CD4-positive, alpha-beta T cell (primary cell): ENCODE measurements at places on chromosomes 12 and 14.

DNA sequence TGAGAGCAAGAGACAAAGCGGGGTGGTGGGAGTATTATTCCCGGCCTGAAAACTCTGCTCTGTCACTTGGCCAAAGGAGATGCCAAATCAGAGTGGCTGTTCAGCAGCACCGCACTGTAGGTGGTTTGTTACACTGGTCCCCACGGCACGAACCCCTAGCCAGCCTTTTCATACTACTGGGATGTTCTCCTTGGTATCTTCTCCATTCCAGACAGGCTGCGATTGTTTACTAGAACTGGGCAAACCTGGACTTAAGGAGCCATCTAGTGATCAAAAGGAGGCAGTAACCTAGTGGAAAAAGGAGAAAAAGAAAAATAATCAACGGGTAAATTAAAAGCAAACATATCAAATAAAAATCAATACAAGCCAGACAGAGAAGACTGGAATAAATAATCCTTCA is 58.9 kb upstream of the TMTC2 start:
- no peak for DNase-seq

DNA sequence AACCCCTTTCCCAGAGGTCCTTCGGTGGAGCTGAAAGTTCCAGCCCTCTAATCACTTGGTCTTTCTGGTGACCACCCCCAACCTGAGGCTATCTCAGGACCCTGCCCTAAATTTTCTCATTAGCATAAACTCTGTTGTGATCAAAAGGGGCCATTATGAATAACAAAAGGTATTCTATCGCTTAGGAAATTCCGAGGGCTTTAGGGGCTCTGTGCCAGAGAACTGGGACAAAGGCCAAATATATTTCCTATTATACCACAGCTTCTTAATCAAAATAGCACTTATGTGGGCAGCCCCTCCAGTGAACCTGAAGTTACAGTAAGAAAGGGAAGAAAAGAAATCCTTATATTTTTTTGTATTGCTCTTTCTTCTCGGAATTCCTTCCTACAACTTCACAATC is 125.3 kb upstream of the NPAS3 start:
- no peak for DNase-seq

DNA sequence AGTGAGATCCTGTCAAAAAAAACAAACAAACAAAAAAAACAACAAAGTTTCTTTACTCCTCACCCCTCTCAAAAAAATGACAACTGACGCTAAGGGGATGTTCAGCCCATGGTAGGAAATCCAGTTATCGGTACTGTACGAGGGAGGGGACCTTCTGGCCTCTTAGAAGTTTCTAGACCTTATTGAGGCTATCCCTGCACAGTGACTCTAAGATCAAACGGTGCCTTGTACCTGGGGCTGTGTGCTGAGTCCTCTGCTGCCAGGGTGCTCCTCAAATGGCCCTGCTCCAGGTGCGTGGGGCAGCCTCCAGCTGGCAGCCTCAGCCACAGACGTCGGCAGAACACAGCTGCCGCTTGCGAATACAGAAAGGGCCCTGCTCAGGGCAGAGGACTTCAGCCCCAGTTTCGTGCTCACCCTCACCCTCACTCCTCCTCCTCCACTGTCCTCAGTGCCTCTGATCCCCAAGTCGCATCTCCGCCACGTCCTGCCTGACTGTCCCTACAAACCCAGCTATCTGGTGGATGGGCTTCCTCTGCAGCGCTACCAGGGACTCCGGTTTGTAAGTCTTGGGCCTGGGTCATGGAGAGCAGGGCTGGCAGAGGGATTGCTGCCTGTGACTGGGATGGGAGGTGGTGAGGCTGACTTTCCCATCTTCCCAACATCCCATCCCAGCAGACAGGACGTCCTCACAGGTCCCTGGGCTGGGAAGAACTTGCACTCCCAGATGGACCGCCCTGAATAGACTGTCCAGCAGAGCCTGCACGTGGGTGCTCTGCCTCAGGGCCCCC is 90.9 kb downstream of the B4GALNT3 start:
- no peak for DNase-seq

DNA sequence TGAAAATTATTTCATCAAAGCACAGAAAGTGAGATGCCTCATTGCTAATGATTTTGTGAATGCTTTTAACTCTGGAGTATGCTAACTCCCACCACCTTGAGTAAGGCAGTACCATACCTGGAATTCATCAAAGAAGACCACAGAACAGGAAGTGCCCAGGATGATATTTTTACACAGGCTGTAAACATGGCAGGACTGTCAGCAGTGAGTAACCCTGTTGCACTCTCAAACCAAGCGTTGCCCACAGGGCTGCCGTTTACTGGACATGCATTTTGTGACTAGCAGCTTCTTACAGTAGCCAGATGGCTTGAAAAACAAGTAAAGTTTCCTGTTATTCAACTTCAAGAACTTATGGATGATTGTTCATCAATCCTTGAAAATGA is 42.4 kb downstream of the RALGAPA1 start:
- DNase-seq = no peak

DNA sequence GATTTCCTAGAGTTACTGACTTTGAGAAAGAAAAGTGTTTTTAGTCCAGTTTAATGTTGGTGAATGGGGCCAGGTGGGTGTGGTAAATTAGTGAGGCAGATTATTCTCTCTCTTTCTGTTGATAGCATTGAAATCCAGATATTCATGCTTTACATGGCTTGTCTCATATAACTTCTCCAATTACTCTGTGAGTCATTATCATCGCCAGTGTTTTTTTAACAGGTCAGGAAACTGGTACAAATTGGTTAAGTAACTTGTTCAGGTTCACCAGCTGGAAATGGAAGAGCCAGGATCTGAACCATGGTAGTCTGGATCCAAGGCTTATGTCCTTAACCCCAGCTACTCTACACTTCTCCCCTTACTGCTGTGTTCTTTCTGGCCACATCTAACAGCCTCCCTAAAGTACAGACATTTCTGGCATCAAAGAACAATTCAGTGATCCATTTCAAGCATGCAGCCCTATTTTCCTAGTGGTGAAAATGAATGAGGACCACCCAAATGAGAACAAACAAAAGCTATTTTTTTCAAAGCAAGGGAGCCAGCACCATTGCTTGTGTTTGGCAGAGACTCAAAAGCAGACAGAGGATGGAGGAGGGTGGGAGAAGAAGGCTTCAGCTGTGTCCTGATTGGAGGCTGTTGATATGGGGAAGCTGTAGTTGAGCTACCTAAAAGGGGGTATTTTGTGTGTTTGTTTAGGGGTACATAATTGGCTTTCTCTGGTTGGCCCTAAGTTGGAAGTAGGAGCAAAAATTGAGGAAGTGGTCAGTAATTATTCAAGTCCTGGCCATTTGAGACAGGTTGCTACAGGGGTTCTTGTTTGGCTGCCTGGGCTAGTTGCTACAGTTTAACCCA is 1.7 kb downstream of the IRAK3 start:
- DNase-seq = no peak

DNA sequence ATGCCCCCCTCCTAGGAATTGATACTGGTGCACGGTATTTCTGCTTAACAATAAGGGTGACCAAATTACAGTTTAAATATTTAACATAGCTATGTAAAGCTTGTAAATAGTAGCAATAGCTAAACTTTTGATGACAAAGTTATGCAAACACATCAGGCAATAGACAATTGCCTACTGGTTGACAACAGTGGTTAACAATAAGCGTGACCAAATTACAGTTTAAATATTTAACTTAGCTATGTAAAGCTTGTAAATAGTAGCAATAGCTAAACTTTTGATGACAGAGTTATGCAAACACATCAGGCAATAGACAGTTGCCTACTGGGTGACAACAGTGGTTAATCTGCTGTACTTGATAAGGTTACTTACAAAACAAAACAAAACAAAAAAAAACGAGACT is 886.5 kb upstream of the FLRT2 start:
- DNase-seq = no peak

DNA sequence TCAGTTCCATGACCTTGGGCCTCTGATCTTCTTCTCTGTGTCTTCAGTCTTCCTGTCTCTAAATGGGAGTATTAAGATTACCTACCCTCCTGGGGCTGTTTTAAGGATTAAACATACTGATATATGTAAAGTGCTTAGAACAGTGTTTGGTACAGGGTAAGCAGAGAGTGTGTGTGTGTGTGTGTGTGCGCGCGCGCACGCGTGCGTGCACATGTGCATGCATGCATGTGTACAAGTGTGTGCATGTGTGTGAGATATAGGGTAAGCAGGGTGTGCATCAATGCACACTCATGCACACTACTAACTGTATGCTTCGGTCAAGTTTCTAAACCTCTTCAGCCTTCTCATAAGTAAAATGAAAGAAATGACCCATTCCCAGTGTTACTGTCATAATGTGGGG is 196.6 kb downstream of the NTF3 start:
- no peak for DNase-seq

- DNase-seq = no peak
Observed at GRCh38 chr12:6923851-6924250, 3.9 kb upstream of the ATN1 start.

DNA sequence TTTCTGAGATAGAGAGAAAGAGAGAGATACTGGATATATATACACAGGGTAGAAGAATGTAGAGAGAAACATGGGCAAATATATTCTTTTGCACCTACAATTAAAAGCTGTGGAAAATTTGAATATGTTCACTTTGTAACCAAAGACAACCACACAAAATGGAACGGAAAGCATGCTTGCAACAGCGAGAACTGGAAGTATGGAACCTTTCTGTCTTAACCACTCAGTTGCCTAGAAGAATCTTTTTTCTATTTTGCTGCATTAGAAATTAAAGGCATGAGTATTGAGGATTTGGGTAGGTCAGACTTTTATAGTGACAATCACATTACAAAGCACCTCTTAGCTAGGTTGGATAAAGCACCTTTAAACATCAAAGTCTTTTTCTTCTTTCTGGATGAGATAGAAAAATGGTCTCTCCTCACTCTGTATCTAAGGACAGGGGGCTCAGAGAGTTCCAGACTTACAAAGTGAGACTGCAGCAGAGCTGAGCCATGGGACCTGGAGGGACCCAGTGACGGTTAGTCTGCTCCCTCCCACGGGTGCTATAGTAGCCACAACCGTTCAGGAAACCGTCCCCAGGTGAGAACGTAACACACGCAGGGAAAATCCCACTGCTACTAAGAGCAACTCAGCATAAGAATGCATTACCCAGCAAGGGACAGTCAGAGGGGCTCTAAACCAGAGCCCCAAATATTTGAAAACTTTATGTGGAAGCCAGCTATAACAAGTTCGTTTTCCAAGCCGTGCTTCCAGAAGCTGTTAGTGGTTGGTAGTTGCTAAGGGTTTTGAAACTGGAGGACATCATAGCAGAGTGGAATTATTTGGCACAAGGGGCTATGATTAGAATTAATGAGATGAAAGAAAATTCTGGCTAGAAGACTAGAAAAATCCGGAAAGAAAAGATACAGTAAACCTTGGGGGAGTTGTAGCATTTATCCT is 97.1 kb downstream of the DAD1 start:
- DNase-seq = no peak

DNA sequence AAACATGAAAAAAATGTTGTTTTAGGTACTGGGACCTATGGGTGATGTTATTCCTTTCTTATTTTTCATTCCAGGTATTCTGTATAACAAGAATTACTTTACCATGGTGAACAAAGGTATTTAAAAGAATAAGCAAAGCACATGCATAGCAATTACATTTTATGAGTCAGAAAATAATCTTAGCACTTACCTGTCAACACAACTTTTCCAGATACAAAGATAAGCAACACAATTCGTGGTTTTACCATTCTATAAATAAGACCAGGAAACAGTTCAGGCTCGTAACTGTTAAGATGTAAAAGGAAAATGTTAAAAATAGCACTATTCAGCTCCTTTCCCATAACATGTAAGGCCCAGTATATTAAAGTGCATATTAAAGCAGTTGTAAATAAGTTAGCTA is 12.3 kb upstream of the ATG14 start:
- DNase-seq = no peak

- no peak for DNase-seq
Observed at GRCh38 chr12:22034709-22035506, 11.1 kb upstream of the CMAS start.

DNA sequence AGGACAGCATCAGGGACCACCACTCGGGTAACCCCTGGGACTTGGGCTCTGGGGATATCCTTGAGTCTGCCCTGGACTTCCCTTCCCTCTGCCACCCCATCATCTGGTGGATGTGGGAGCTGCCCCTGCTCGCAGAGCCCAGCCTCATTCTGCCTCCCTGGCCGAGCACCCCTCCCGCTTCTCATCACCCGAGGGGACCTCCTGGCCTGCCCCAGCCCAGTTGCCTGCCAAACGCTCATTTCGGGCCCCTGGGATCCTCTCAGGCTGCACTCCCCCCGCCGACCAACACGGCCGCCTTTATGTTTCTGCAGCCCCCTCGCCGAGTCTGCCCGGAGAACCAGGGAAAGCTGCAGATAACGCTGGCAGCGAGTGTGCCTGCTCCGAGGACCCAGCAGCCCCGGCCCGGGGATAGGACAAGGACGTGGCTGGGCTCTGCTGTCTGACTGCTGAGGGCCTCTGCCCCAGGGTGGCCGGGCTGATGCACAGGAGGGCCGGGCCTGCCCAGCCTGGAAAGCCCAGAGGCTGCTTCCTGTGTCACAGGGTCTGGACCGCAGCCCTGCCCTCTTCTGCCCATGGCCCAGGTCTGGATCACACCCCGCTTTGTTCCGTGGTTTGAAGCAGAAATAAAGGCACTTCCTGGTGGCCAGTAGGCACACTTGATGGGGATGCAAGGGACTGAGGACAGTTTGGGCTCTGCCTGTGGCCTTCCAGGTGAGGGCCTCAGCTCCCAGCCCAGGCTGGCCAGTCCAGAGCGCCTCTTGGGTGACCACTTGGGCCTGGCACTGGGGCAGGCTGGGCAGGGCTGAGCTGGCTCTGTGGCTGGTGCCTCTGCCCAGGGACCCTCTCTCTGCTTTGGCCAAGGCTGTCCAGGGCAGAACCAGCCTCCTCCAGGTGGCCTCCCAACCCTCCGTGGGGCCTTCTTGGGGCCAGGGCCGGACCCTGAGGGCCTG is 4.9 kb upstream of the EXOC3L4 start:
- DNase-seq = no peak

DNA sequence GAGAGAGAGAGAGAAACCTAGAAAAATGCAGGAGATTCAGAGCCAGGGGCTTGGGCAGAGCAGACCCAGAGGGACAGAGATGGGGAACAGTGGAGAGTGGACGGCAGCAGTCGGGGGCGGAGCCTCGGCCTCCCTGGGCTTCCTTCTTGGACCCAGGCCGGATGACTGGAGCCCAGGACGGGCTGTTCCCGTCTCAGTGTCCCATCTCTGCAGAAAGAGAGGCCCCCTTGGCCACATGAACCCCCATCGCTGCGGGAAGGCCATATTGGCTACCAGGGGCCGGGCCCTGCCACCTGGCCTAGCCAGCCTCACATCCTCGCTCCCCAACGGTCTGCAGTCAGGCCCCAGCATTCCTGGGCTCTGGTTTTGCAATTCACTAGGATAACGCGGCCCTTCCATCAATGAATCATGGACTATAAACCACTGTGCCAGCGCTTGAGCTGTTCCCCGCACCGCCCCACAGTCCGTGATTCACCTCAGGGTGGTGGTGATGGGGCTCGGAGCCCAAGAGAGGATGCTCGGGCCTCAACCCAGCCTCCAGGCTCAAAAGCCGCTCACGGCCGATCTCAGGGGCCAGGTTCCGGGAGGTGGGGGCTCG is 116.5 kb downstream of the RFLNA start:
- DNase-seq = no peak

- DNase-seq = no peak
Observed at GRCh38 chr14:72567226-72567625, 326.7 kb downstream of the DPF3 start.
